ENCODE measurements at places on chromosomes 3 and 15.

DNA sequence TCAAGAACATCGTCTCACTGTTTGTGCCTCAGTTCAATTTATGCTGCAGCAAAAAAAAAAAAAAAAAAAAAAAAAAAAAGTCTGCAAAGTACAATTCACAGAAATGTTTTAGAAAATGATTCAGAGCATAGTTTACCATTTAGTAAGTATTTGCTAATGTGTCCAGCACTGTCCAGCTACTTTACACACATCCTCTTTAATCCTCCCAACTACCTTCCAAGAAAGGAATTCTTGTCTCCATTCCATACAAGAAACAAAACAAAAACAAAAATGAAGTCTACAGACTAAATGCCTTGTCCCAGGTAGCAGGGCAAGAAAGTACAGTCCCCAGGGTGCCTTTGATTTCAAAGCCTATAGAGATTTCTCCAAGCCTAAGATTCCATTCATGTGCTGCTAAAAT lies 38.9 kb upstream of the SNTN start:
- DNase-seq: no peak

GRCh38 chr3:123096126-123096525 lies 29.3 kb downstream of the PDIA5 start:
- no peak for DNase-seq

- no peak for DNase-seq
These were observed 90.5 kb downstream of the LPP start for GRCh38 chr3:188244395-188244861.

DNA sequence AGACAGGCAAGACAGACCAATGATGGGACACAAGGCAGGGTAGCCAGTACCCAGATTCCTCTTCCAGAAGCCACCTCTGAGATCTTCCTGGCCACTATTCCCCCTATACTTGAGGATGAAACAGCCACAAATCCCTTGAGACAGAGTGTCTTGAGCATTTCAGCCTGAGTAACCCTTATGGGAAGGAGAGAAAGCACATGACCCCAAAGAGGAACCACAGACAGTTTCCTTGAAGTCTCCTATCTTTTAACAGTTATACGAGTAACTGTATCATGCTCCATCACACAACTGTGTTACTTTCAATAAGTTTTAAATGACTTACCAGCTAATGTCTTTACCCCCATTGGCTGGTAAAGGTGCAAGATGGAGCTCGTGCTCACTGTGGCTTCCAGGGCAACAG lies 9.3 kb downstream of the VIPR1 start:
- DNase-seq: no peak

- DNase-seq: no peak
These were observed 1016.0 kb downstream of the MCTP2 start for GRCh38 chr15:95247071-95247984.

DNA sequence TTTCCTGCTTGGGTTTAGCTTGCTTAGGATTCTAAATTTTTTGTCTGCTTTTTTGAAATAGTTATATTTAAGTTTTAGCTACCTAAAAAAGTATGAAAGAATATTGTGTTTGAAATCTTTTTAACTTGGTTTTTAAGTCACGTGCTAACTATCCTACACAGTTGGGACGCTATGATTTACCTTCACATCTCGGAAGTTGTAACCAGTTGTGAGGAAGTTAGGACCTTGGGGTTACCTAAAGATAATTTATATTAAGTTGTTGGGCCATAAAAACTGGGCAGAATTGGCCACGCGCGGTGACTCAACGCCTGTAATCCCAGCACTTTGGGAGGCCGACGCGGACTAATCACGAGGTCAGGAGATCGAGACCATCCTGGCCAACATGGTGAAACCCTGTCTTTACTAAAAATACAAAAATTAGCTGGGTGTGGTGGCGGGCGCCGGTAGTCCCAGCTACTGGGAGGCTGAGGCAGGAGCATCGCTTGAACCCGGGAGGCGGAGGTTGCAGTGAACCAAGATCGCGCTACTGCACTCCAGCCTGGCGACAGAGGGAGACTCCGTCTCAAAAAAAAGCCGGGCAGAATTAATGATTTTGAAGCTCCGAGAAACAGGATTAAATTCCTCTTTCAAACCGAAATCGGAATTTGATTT lies 1.0 kb downstream of the ZFAND6 start:
- DNase-seq: peak; percentile 79

Measured in NCI-H1417 (cell line).